ENCODE measurements at places on chromosomes 7 and 10.

- no peak for DNase-seq
Measured at GRCh38 chr10:131090761-131091661, 220.5 kb downstream of the TCERG1L start.

GRCh38 chr7:25754333-25754732, 397.7 kb upstream of the NFE2L3 start:
- no peak for DNase-seq

DNA sequence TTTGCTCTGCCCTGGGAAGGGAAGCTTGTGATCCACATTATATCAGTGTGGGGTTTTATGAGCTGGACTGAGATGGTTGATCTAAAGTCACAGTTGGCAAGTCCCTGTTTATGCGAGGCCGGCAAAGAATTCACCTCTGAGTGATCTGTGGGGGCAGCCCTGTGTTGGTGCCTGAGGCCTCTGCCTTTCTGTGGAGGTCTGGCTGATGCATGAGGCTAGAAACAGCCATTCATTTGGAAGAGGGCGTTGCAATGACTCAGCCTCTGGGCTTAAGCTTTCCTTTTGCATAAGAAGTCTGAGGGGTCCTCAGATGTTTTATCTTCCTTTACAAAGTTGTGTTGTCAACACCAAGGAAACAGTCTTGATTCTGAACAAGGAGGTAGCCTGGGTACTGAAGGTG, 126.9 kb downstream of the MGMT start:
- DNase-seq = no peak

DNA sequence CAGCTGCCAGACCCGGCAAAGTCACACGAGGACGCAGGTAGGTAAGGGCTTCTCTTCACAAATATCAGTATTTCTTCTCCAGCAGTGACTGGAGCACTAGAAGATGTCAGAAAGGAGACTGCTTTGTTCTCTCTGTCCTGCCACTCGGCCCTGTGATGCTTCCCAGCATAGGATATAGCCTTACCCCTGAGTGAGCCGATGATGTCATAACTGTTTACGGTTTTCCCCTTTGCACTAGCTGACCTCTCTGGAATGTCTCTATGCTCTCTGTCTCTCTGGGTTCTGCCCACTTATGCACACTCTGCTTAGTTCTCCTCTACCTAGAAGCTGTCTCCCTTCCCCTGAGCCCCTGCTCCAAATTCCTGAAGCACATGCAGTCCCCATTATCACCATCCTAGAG, 167.5 kb upstream of the PODXL start:
- DNase-seq = no peak

GRCh38 chr7:86914551-86914950, 144.9 kb downstream of the ELAPOR2 start:
- peak; percentile 24 for DNase-seq

- no peak for DNase-seq
Measured at GRCh38 chr7:30790356-30790755, 19.1 kb downstream of the MINDY4 start.
